ENCODE measurements at places on chromosomes 13 and 19.

DNA sequence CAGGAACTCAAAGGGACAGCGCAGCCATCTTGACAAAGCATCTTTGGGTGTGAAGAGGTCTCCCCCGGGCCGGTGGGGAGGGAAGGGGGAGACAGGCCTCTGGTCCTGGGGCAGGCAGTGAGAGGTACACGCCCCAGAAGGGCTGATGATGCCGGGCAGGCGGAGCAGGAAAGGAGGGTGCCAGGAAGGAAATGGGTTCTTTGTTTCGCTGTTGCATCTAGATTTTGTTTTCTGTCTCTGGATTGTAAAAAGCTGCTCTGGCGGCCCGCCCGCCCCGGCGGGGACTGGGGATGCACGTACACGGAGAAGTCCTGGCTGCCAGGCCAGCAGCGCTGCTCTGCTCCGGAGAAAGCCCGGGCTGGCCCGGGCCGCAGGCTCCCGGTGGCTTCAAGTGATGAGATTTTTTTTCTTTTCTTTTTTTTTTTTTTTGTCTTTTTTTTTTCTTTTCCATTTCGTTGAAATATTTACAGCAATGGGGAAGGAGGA lies 13.2 kb upstream of the ASF1B start:
- no peak for DNase-seq

- no peak for DNase-seq
Measured at GRCh38 chr13:93292366-93292765, 65.8 kb downstream of the GPC6 start.

DNA sequence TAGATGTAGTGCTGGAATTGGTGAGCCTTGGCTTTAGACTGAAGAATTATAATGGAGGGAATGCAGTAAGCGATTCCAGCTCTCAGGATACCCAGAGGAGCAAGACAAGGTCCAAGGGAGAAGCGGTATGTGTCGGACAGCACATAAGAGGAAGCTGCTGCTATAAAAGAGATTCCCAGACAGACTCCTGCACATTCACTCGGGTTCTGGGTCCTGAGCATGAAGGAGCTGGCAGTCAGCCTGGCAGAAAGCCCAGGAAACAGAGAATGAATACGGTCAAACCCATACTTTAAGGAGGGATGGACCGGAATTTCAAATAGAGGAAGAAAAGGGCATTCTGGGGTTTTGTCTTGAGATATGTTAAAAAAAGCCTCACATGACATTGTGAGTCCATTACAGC lies 308.3 kb downstream of the DNAJC15 start:
- DNase-seq, result no peak

GRCh38 chr13:114057166-114058050 lies 75.0 kb downstream of the RASA3 start:
- DNase-seq, result peak; percentile 65

- DNase-seq, result no peak
Measured at GRCh38 chr19:57888560-57889231, at the start of gene ZNF814. Gene ZNF814, minus strand, starts transcription at chr19:57889037. Its CDS starts 235 bp downstream, at chr19:57888802.

GRCh38 chr13:33958964-33959363 lies 141.0 kb downstream of the RFC3 start:
- no peak for DNase-seq

- no peak for DNase-seq
Measured at GRCh38 chr13:22936228-22936627, 244.6 kb upstream of the SGCG start.

DNA sequence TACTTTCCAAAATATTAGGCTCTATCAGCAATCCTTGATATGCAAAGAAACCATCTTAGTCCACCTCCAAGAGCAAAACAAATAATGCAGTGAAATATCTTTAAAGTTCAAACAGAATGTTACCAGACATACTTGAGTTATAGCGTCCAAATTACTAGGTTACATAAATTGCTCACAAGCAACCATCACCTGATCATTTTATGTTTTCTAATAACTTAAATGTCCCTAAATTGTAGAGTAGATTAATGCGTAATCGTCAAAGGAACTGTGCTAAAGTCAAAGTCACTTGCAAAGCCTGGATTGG lies 350.6 kb upstream of the ARGLU1 start:
- DNase-seq, result no peak

GRCh38 chr13:110636053-110636475 lies 20.7 kb downstream of the NAXD start:
- DNase-seq, result no peak

GRCh38 chr13:89695343-89696257 lies 1651.9 kb upstream of the MIR17HG start:
- DNase-seq, result peak; percentile 66

DNA sequence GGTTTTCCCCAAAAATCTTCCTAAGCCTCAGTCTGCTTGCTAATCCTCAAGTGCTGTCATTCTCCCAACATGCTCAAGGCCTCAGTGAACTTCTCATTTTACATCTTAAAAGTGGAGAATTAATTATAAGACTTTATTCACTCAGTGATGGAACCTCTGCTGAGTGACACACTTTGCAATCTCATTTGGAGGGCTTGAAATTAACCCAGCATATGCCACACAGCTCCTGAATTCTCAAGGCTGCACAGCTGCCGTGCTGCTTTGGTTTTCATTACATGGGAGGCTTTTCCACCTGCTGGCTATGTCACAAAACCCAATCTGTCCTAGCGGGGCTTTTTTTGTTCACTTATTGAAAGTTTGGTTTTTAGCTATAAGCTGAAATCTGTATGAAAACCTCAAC lies 28.3 kb upstream of the SERPINE3 start:
- no peak for DNase-seq

GRCh38 chr19:33752018-33752800 lies 44.5 kb upstream of the KCTD15 start:
- DNase-seq, result no peak

GRCh38 chr13:106089261-106089980 lies 446.0 kb downstream of the EFNB2 start:
- no peak for DNase-seq

- no peak for DNase-seq
Measured at GRCh38 chr13:20738616-20739015, 35.1 kb downstream of the IL17D start.

- DNase-seq, result no peak
Measured at GRCh38 chr19:41367848-41368301, 3.9 kb upstream of the B9D2 start.

DNA sequence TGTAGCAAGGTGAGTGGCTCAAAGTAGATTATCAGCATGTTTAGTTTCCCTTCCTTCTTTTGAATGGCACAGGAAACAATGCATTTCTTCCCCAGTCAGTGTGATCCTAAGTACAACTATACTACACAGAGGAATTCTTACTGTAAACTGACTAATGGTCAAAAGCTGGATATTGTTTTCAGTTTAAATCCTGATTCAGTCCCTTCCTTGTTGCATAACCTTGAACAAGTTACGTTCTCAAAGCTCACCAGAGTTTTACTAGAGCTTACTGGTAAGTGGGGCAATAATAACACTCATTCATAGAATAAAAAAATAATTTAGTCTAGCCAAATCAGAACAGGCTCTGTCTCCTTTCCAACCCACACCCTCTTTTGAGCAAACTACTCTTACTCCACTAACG lies 180.1 kb downstream of the POSTN start:
- DNase-seq, result no peak

GRCh38 chr19:15304140-15304705 lies 28.1 kb downstream of the BRD4 start:
- no peak for DNase-seq

DNA sequence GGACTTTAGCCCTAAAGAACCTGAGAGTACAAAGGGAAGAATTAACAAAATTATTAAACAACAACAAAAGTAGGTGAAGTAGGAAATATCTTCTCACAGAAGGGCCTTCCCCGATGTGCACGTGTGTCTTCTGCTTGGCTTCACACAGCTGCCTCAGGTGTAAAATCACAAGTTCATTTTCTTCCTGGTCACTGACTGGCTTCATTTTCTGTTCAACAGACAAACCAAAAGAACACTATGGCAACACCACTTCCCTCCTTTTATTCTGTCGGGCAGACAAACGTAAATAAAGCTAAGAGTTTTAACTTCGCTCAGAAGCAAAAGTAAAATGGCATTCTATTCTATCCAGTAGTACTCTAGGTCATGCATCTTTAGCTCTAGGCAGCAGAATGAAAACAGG lies 140.9 kb downstream of the TBC1D4 start:
- no peak for DNase-seq

- no peak for DNase-seq
Measured at GRCh38 chr19:10105509-10106099, 558 bp upstream of the PPAN start.

DNA sequence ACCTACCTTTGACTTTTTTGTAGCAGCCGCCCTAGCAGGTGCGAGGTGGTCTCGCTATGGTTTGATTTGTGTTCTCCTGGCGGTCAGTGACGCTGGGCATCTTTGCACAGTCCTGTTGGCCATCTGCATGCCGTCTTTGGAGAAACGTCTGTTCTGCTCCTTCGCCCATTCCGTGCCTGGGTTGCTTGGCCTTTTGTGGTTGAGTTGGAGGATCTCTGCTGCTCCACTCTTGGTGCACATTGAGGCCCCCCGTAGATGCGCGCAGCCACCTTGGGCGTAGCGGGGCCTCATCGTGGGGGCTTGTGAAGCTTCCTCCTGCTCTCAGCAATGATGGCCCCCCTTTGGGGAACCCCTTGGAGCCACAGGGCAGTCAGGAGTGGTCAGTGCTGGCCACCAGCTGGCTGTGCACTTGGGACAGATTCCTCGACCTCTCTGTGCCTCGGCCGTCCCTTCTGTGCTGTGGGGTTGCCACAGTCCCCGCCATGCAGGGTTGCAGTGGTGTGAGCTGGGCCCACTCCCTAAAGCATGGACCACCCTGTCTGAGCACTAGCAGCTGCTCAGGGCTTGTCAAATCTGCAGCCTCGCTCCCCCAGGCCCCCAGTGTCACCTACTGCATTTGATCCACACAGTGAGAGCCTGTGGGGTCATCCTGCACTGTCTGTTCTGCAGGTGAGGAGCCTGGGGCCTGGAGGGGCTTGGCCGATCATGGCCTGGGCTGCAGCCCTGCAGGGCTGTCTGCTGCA lies 170.8 kb downstream of the KDM4B start:
- no peak for DNase-seq

DNA sequence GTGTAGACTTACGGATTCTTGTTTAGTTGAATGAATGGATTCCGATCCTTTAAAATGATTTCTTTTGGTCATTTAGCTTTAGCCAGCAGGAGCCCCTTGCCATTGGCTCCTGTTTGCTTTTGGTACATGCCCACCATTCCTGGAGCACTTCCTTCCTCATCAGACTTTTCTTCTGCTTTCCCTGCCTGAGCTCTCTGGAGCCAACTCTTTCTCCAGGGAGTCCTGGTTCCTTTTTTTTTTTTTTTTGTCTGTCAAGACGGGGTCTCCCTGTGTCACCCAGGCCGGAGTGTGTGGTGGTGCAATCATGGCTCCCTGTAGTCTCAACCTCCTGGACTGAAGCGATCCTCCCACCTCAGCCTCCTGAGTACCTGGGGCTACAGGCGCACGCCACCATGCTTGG lies 37.8 kb downstream of the SMARCA4 start:
- no peak for DNase-seq

- no peak for DNase-seq
Measured at GRCh38 chr13:27401210-27401609, 23.2 kb upstream of the GTF3A start.
